Lung (tissue), 17 donors: ENCODE measurements at places on chromosomes 7 and 10. TPM values are rescaled to one million over a fixed set of nuclear protein-coding genes. Genes with fewer than 3 reads are reported as not detected.

ANXA8 gene
- total RNA-seq: 19.7 TPM

DNA sequence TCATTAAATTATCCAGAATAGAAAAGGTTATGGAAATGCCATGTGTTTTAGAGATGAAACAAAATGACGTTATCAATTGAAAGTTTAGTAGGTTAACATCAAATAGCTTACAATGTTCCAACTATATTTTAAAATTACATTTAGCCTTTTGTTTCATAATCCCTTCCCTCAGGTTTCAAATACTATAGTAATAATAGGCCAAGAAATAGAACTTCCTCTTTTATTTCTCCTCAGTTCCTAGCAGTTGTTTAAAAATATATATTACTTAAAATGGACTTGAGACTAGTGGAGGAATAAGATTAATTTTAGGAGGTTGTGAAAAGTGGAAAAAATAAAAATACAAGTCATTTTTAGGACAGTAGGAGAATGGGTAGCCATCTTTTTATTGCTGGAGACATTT lies 16.4 kb upstream of the PDSS1 start:
- no peak for DNase-seq

DNA sequence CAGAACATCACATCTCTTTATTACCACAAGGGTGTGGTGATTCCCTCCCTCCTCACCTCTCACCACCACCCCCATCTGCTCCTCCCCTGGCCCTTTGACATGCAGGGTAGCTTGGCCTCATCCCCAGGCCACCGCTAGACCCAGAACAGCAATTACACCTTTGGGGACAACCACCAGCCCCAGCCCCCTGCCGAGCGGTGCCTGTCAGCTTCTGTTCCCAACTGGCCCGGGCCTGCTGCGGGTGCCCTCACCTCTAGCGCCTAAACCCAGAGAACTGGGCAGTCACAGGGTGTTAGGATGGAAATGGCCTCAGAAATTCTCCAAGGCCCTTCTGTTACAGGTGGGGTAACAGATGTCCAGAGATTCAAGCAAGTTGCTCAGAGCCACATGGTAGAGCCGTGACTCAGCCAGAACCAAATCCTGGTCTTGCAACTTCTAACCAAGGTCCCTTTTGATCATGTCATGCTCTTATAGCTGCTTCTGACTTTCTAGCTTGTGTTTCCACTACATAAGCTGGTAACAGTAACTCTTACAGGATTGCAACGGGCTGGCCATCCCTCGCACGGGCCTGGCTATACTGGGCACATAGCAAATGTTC lies 78.0 kb downstream of the PRKAG2 start:
- no peak for DNase-seq

DNA sequence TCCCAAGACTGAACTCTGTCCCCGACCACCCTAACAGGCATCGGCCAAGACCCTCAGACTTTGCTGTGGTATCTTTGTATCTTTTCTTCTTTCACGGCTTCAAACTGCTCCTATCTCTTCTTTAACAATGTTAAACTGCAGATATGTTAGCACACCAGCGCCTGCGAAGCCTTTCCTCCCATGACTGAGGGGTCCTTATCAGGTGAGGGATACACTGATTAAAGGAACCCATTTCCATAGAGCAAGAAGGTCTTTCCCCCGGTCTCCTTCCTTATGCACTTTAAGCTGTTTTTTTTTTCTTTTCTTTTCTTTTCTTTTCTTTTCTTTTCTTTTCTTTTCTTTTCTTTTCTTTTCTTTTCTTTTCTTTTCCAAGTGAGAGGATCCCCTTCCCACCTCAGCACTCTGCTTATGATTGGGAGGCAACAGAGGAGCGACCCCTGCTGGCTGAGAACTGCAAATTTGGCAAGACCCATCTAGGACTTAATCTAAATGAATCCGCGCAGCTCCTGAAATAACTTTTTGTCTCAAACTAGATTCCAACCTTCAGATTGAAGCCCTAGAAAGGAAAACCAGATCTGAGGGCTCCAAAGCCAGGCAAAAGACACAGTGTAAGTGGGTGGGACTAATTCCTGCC lies 109.9 kb downstream of the ITGB8 start:
- DNase-seq: no peak

DNA sequence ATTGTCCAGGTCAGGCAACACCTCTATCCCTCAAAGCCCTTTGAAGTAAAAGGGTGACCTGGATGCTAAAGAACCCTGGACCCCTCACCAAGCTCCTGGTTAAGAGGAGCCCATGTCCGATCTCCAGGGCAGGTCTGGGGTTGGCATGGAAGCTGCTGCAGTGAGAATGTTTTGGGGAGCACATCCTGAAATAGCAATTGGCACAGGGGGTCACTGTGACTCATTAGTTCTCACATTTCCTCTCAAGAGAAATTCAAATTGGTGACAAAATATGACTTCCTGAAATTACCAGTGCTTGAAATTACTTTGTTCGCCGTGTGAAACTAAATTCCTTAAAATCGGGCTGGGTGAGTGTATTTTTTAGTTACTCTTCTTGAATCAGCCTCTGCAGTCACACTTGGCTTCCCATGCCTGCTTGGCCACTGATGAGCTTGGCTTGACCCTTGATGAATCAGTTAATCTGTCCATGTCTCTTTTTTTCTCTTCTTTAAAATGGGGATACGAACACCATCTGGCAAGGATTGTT lies 18.8 kb upstream of the ARHGAP22 start:
- no peak for DNase-seq

FEZF1 gene
- not detected for total RNA-seq
